ENCODE measurements at places on chromosomes 16 and 17. TPM values are rescaled to one million over a fixed set of nuclear protein-coding genes. Genes with fewer than 3 reads are reported as not detected.

DNA sequence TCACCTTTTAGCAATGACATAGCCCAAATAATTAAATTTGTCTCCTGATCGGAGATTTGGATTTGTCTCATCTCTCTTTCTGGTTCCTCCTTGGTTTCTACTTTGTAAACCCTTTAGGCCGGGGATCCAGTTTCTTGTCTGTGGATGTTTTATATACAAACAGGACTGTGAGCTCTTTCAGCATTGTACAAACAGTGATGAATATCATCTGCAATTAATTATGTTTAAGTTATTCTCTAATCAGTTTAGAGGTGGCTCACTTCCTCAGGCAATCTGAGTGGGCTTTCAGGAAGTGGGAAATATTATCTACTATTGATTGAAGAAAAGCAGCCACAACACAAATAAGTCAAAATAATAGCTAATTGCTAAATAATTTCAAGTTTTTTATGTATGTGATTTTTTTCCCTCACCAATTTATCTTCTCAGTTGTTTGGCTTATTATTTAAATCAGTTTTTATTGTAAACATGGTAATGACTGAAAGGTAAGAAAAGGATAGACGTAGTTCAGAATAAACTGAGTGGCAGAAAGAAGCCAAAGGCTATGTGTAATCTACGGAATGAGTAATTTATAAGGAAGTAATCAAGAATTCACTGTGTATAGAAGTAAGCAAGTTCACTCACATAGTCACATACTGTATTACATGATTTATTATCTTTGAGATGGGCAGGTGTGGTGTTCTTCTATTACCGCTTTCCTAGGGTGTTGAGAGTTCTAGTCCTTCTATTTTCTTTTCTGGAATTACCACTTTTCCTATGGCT, 3.4 kb upstream of the ABCC11 start:
- no peak for DNase-seq

DNA sequence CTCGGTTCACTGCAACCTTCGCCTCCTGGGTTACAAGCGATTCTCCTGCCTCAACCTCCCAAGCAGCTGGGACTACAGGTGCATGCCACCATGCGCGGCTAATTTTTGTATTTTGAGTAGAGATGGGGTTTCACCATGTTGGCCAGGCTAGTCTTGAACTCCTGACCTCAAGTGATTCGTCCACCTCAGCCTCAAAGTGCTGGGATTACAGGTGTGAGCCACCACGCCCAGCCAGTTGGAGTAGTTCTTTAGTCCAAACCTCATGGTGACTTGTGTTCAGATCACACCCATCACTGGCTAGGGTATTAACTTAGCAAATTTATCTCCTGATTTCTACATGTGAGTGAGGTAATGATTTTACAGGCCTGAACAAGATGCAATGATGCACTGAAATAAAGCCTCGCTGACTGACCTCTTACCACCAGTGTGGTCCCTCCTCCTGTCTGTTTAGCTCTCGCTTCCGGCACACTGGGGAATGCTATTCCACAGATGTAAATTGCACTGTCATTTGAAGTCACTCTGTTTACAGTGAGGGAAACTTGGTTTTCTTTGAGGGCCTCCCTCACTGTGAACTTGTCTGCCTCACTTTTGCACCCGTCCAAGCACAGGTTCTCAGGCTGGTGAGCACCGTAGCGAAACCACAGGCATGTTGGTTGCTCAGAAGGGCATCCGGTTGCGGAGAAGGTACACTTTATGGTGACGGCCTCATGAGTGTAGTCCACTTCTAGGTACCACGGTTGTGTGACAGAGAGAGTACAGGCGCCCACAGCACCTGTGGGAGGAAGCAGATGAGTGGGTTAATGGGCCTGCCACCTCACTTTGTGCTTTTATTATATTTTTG, 5.5 kb downstream of the IGSF6 start:
- DNase-seq = peak; percentile 24

GRCh38 chr17:36870720-36870999, 66.6 kb upstream of the LHX1 start:
- DNase-seq = no peak

Gene FN3K
- 69.5 TPM for total RNA-seq

- DNase-seq = no peak
These were observed 2402.8 kb downstream of the TP53TG3F start for GRCh38 chr16:35862242-35862641.

DNA sequence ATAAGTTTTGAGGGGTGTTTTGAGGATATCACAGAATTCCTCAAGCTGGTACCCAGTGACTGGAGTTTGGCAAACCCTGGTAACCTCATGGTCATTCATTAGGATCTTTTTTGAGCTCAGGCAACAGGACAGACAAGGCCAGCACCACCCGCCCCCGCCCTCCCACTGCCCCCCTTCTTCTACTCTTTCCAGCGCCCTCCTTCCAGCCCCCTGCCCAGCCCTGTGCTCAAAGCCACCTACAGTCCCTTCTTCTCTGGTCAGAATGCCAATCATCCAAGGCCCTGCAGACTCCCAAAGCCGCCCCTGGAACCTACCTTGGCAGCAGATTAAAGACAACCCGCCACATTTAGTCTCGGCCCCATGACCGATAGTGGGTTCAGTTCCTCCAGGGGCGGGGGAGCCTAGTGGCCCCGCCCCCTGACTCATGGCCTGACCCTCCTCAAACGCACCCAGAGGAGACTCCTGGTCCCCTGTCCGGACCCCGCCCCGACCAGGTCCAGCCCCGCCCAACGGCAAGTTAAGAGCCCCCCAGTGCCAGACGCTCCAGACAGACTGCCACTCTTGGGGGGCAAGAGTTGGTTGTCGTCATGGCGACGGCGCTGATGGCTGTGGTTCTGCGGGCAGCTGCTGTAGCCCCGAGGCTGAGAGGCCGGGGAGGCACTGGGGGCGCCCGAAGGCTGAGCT, at the start of gene NAGS:
Gene NAGS, plus strand, starts transcription at position 546 of the 684 bp plus-strand sequence. Its CDS starts 42 bp downstream, at position 588.
- peak; percentile 29 for DNase-seq

Gene SOST
- total RNA-seq = not detected

- DNase-seq = no peak
These were observed 11.4 kb upstream of the ARHGAP23 start for GRCh38 chr17:38416840-38417209.

Gene KRTAP2-1
- total RNA-seq = not detected

Gene KRT14
- total RNA-seq = not detected

Gene CD300LB
- total RNA-seq = 0.69 TPM

Gene FOXN1
- total RNA-seq = not detected

- no peak for DNase-seq
These were observed 6.3 kb downstream of the TERF2IP start for GRCh38 chr16:75653922-75654321.

GRCh38 chr16:69396187-69397061, 10.6 kb upstream of the TERF2 start:
- peak; percentile 91 for DNase-seq

DNA sequence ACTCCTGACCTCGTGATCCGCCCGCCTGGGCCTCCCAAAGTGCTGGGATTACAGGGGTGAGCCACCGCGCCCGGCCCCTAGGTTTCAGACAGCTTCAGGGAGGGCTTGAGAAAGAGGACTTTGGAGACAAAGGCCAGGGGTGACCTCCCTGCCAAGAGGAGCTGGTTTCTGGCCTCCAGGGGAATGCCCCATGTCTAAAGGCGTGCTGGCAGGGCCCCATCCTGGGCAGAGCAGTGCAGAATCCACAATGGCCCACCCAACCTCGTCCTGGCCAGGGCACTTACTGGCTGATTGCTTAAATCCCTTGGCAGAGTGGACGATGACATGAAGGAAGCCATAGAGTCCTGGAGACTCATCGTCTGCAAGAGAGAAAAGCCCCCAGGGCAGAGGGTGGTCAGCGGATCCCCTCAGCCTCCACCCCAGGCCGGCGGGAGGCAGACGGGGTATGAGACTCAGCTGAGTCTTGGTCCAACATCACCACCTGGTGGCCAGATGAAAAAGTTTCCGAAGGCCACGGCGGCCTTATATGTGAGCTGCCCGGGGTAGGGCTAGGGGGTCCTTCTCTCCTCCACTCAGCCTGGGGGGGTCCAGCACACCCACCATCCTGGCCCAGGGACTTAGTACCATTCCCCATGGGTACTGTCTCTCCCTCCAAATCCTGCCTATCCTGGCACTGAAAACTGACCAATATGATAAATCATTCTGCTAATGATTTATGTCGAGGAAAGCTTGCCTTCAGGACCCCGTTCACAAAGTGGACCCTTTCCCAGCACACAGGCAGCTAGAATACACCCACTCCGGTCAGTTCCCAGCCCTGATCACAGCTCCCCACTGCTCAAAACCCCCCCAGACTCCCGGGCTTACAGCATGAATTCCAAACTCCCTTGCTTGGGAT, 59.1 kb downstream of the TIMM22 start:
- peak; percentile 56 for DNase-seq

Gene PTGES3L
- 1.5 TPM for total RNA-seq

Gene SEPTIN12
- total RNA-seq = not detected

Gene CIITA
- total RNA-seq = 4.5 TPM

DNA sequence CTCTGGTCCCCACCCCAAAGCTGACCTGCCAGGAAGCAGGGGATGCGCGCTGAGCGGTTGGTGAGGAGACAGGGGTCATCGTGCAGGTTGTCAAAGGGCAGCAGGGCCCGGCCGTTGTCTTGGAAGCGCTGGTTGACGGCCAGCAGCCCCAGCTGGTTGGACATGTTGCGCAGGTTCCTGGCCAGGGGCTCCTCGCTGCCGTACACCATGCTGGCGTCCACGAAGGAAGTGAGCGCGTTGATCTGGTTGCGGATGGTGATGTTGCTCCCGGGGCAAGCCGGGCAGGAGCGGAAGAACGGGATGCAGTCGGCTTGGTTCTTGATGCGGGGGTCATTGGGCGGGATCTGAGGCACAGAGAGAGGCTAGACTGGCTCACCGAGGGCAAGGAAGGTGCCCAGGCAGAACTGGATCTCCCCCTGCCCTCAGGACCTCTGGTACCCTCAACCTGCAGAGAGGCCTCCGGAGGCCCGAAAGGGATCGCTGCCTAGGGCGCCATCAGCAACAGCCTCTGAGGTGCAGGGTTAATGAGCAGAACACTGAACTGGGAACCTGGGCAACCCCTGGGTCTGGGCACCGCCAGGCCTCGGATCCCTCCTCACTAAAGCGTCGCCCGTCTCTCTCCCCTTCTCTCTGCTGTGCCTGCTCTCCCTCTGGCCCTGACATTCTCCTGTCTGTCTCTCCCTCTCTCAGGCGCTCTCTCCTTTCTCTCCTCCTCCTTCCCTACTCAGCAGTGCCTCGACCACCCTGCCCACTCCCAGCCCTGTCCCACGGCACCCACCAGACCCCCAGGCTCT, 2.7 kb downstream of the MPO start:
- no peak for DNase-seq

GRCh38 chr16:27406511-27407128, 4.6 kb downstream of the IL21R start:
- DNase-seq = no peak
